ENCODE measurements at places on chromosomes 7 and 10.

DNA sequence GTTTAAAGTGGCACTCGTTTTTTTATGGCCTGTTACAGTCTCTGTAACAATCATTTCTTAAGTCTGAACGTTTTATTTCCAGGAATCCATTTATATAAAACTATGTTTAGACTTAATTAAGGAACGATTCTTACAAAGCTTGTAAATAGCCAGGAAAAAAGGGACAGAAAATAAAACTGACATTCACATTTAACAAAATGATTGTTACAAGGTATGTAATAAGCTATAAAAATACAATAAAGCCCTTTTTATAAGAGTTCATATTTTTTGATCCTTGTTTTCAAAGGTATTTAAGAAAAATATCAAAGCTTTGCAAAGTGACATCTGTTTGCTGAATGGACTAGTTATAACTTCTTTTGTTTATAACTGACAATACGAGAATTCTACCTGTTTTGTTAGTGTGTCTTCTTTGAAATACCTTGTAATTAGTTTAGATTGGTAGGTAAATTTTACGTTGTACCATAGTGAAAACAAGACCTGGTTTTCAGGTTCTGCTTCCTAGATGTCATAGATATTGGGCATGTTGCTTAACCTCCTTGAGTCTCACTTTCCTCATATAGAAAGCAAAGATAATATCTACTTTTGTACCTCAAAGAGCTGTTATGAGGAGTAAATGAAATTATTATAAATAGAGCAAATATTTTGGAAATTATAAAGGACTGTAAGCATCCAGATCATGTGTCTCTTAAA lies 25.8 kb downstream of the BTRC start:
- DNase-seq, result no peak

GRCh38 chr7:82549616-82550285 lies 106.2 kb upstream of the CACNA2D1 start:
- DNase-seq, result no peak

DNA sequence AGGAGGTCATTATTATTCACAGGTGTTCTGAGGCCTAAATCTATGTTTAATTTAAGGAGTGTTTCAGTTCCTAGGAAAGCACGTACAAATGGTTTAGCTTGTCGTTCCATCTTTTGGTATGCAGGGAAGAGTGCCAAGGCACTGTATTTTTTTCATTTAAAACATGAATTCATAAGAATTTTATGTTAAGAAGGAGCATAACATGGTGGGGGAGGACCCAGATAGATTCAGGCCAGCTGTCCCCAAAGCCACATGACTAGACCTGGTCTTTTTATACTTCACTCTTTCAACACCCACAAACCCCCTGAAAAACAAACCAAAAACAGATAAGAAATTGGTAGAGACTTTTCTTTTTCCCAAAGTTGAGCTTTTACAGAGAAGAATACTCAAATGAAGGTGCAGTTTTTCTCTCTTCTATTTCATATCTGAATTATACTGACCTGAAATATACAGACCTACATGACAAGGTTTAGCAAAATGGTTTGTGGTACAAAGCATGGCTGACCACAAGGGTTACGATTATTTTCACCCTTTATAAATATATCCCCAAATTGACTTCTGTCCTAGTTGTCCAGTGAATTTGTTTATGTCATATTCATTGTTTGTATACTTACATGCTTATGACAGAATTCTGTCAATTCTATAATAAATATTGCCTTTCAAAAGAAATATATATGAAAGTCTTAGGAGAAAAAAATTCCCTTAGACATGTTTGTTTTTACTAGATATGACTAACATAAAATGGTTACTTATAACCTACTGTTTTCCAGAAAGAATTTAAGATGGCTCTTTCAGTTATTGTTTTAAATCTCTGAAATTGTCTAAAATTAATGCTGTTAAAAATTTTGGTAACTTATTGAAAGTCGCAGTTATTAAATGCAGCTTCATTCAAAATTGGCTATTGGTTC lies 71.3 kb downstream of the AP3M1 start:
- DNase-seq, result peak; percentile 39

DNA sequence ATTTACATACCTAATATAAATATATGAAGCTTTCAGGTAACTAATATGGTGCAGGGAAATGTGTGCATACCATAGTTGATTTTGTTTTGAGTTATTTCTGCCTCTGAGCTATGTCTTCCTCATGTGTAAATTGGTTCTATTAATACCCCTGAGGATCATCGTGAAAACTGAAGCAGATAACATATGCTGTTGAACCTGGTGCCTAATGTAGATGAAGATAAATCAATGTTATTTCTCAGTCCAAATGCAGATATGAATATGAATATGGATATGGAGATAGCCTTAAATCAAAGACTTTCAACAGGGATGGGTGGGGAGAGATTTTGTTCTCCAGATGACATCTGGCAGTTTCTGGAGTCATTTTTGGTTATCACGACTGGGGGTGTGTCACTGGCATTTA lies 122.3 kb upstream of the ANKRD30A start:
- DNase-seq, result no peak

DNA sequence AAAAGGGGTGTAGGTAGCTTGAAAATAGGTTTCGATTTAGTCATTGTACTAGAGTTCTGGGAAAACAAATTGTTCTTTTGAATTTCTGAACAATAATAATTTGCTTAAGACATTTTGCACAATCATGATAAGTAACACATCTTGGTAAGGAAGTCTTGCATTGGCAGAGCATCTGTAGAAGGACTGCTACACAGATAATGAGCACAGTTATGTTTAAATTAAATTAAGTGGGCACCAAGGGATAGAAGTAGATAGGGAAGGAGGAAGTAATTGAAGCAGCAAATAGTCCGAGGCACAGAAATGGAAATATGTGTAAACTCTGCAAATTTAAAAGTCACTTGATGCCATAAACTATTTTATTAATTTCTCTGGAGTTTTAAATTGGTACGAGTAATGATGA lies 122.4 kb downstream of the CHN2 start:
- DNase-seq, result no peak

- no peak for DNase-seq
Observed at GRCh38 chr7:30436518-30436917, 42.1 kb downstream of the NOD1 start.

GRCh38 chr10:73874267-73875138 lies at the start of gene CAMK2G:
Gene CAMK2G, minus strand, starts transcription at chr10:73874555. Its CDS starts 94 bp downstream, at chr10:73874461.
- DNase-seq, result peak; percentile 85

DNA sequence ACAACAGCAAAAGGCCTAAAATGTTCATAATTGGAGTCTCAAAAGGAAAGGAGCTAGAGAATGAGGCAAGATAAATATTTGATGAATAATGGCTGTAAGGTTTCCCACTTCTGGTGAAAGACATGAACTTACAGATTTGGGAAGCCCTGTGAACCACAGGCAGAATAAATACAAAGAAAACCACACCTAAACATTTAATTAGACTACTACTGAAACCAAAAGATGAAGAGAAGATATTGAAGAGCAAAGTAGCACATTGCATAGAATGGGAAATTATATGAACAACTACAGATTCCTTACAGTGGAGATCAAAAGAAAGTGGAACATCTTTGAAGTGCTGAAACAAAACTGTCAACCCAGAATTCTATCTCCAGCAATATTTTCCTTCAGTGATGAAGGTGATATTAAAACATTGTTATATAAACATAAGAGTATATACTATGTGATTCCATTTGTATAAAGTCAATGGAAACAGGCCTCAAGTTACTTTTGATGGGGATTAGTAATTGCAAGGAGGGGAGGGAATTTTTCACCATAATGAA lies 191.3 kb upstream of the KAT6B start:
- DNase-seq, result no peak
